ENCODE measurements at places on chromosomes 2 and 18.

DNA sequence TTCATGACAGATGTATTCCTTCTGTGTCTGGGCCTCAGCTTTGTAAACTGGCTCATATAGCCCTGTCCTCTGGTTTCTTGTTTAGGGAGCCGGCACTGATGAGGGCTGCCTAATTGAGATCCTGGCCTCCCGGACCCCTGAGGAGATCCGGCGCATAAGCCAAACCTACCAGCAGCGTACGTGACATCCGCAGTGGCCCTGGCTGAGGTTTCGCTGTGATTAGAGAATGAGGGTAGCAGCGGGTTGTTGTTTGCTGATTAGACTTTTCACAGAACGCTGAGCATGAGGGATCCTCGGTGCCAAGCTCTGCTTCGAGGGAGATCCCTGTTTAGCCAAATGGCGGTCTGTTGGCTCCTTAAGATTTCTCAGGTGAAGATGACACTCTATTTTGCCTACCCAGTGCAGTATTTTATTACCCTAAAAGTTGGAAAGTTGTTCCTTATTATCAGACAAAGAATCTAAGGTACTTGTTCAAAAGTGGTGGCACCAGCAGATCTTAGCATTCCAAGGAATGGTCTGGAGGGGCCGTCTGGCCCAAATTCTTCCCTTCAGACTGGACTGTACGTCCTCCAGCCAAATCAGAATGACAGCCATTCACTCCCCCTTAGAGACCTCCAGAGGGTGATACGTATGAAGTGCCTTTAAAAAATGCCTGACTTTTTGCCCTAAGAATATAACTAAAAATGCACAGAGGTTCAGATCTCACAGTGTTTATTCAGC, 21.5 kb upstream of the GMCL1 start:
- DNase-seq, result no peak

- DNase-seq, result no peak
These were observed 284.4 kb downstream of the SOX11 start for GRCh38 chr2:5976531-5977065.

DNA sequence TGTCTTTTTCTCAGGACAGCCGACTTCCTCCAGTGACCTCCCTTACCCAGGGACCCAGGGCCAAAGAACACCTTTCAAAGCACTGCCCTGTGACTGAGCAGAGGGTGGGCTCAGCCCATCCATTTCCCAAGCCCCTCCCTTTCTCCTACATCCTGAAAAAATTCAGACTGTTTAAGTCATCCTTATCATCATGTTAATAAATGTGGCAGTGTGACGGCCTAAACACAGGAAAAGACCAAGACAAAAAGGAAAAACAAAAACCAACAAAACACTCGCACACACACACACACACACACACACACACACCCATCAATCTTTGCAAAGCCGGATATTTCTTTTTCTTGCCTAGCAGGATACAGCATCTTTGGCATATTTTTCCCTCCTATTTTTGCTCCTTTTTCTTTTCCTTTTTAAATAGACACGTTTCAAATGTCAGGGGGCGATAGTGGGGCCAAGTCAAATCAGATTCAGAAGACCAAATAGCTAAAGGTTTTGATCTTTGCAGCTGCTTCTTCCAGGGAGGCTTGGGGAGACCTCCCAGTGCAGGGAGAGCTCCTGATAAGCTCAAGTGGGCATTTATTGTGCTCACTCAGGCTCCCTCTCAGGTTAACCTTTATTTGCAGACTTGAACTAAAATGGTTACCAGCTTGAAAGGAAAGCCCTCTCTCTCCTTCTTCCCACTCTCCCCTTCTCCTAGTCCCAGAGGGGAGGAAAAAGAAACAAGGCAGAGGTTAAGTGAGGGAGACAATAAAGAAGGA, 39.5 kb upstream of the NRP2 start:
- DNase-seq, result no peak

DNA sequence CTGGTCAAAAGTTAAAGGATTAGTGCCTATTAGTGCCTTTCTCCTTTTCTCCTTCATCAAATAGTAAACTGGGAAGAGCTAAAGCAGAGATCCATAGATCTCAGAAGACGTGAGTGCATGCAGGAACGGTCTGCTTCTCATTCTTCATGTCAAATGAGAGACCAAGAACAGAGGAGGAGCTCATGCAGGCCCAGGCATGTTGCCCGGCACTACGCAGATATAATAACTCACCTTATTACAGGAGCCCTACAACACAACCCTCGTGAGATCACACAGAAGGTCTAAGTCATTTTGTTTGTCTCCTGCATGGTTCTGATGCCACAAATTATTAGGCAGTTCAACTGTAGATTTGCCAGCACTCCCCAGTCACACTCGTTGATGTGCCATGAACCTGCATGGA, 71.8 kb downstream of the CMPK2 start:
- no peak for DNase-seq

DNA sequence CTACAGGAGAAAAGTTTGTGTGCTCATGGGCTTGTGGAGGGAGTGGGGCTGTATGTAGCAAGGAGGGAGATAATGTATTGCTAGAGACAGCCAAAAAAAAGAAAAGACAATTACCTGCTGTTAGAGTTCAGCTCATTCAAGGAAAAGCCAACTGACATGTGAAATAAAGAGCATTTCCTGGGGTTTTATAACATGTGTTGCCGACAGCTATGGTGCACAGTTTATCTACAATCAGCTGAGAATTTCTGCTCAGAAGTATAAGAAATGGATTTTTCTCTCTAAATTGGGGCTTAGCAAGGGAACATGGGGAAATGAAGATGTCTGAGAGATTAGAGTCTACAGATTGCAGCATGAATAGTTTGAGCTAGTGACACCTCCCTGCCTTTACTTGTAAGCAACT, 674.1 kb downstream of the SUCLG1 start:
- DNase-seq, result no peak

- DNase-seq, result no peak
These were observed 24.2 kb upstream of the TOGARAM2 start for GRCh38 chr2:28956890-28957289.

- DNase-seq, result no peak
These were observed 177.7 kb downstream of the SEPTIN10 start for GRCh38 chr2:109435901-109436598.

- no peak for DNase-seq
These were observed 6.2 kb downstream of the CCBE1 start for GRCh38 chr18:59690996-59691395.

Measured in MV-4-11 (cell line).